SIG-M5 (cell line): ENCODE measurements at places on chromosomes 2 and 18.
A peak's percentile ranks its signal among the peaks of the same experiment; 100 is the strongest.

DNA sequence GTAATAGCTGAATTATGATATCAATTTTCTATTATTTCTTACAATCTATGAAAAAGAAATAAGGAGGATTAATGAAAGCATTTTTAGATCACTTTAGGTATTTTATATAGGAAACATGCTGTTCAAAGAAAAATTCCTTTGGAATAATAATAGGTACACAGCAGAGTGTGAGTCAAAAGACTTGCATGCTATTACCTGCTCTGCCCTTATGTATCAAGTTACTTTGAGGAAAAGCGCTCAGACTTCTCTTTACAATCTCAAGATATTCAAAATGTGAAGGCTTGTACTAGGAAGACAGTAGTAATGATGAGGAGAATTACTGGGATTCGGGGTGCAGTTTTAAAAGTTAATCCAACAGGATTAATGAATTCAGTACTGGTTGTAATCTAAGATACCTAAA, 29.1 kb upstream of the RNU4ATAC start:
- DNase-seq = no peak

GRCh38 chr2:42054714-42055430, 7.1 kb downstream of the PKDCC start:
- DNase-seq = no peak

DNA sequence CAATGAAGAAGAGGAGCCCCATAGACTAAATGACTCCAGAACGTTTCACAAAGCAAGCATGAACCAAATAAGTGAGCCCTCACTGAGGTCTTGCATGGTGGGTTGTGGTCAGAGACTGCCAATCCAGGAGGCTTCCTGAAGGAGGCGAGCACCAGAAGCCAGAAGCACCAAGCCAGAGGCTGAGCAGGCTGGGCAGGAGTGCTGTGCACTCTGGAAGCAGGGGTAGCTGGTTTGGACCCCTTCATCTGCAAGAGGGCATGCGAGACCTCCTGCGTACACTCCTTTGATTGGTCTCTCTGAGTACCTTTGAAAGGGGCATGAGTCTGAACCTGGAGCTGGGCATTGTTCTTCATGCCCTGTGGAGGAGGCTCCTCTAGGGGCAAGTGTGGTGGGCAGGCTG, 192.5 kb downstream of the HAUS1 start:
- no peak for DNase-seq

GRCh38 chr18:79043288-79043687, 25.9 kb upstream of the ATP9B start:
- no peak for DNase-seq

- DNase-seq = no peak
These were observed 58.3 kb downstream of the EFEMP1 start for GRCh38 chr2:55865096-55865835.

- DNase-seq = no peak
These were observed 89.1 kb downstream of the ZEB2 start for GRCh38 chr2:144430722-144431391.

DNA sequence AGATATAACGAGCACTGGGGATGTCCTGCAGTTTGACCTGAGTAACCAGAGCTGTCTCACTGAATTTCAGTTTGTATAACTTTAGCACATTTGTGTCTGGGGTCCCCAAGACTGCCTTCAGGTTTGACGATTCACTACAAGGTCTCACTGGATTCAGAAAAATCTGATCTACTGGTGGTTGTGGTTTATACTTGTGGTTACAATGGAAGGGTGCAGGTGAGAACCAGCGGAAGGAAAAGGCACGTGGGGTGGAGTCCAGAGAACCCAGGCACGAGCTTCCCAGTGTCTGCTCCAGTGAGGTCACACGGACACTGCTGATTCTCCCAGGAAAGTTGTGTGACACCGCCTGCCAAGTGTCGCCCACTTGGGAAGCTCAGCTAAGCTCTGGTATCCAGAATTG, 126.0 kb downstream of the ZNF236 start:
- no peak for DNase-seq

DNA sequence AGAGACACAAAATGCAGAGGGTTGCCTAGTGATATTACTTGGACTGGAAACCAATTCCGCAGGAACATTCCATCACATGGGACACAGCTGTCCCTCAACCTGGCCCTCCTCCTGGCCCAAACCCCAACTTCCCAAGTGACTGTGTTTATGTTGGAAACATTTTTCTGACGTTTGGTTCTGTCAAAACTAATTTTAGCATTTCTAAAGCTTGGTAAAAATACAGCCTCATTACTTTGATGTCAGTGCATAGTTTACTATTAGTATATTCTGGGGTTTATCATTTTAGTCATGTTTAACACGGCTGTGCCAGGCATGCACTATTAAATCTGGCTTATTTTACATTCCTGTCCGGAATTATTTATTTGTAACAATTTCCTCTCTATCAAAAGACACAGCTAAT, 69.9 kb downstream of the GLI2 start:
- no peak for DNase-seq

- no peak for DNase-seq
These were observed 24.3 kb downstream of the PTMA start for GRCh38 chr2:231732604-231733003.

DNA sequence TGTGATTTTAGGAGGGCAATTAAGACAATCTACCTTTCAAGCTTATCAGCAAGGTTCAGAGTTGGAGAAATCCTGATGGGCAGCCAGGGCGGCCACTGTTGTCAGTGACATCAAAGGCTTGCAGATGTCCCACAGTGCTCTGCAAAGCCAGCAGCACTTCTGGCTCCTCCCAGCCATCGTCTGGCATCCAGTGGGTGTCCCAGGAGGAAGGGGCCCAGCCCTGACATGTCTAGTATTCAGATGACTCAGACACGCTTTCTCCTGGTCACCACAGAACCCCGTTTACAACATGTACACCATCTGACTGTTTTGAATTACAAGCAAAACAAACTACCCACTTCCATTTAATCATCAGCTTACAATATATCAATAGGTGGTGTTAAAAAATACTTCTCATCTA, 61.4 kb downstream of the CYRIA start:
- no peak for DNase-seq

- DNase-seq = no peak
These were observed 313.7 kb upstream of the MGAT5 start for GRCh38 chr2:133940134-133940533.

- no peak for DNase-seq
These were observed 54.8 kb upstream of the PDE1A start for GRCh38 chr2:182481676-182482075.

DNA sequence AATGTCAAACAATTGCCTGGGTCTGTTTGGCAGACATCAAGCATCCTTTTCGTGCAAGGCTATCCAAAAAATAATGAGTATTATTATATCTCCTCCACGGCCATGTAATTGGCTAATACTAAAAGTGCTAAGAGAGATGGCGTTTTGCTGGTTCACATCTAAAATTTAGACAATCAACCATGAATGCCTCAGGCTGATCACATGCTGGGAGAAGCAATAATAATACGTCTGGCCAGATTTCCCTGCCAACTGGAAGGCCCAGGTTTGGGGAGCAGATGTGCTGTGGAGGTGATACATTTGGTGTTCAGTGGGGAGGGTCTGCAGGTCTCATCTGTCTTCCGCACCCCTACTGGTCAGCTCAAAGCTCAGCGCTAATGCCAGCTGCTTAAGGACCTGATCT, 60.3 kb upstream of the CREB1 start:
- no peak for DNase-seq

- no peak for DNase-seq
These were observed 169.5 kb downstream of the SRBD1 start for GRCh38 chr2:45441571-45441970.

DNA sequence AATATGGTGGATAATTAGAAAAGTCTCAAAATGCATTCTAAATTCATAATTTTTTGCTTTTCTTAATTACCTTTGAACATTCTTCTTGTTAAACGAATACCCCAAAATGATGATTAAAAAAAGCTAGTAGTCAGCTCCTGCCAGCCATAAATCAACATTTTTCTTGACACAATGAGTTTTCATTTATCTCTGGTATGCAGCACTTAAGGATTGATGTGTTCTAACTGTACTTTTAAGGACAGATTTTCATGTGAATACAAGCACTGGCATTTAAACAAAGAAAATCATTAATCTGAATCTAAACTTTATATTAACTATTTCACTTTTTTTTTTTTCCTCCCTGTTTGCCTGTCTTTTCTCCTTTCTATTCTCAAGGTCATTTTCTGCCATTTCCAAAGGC, 976.8 kb downstream of the TMEM182 start:
- no peak for DNase-seq

DNA sequence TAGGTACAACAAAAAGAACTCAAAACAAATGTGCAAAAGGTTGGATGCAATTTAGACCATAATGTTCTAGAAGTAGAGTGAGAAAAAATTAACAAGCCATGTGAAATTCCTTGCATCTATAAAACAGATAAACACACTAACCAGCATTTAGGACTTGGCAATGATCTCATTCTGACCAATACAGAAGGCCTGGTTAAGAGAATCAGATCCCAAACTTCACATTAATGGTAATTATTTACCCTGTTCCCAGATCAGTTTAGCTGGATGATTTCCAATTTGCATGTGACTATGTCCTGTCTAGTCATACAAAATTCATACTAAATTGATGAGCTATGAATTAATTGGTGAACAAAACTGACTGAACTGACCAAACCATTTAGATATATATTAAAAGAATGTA, 98.4 kb upstream of the FIGN start:
- no peak for DNase-seq

GRCh38 chr2:56192664-56193305, 9.0 kb downstream of the CCDC85A start:
- no peak for DNase-seq

DNA sequence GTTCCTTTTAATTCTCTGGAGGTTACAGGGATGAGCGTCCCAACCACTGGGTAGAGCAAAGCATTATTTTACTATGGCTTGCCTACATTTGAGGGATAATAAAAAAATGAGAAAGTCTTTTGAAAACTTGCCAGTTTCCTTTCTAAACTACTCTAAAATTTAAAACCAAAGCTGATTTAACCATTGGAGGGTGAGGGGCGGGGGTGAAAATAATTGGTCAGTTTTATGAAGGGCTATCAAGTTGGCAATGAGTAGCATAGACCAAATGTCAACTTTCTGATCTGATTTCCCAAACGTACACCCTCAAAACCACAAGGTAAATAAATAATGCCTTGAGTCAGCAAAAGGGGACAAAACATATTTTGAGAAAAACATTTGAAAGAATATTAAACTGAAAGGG, 85.7 kb upstream of the STK17B start:
- DNase-seq = no peak

- no peak for DNase-seq
These were observed 29.9 kb downstream of the KLHL29 start for GRCh38 chr2:23414871-23415270.

DNA sequence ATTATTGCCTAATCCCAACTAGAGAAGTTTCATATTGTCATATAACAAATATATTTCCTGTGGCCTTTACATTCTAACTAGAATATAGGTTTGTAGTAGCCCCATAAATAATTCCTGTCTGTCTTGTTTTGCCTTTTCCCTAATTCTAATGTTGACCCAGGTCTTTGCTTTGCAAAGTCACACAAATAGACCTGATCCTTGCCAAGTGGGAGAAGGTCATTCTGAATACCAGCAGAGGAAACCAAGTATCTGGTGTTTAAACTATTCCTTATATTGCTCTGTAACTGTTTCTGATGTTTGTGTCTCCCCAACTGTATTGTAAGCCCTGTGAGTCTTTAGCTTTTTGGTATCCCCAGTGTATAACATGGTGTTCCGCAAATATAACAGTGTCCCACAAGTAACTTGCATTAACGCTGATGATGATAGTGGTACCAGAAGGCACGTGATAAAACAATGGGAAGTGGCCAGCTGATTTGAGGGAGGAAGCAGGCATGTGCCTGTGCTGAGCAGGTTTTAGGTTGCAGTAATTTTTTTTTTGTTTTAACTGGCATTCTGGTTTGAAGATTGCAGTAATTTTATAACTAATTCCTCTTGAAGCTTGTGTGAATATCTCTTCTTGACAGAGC, 11.1 kb downstream of the HADHB start:
- DNase-seq = no peak

DNA sequence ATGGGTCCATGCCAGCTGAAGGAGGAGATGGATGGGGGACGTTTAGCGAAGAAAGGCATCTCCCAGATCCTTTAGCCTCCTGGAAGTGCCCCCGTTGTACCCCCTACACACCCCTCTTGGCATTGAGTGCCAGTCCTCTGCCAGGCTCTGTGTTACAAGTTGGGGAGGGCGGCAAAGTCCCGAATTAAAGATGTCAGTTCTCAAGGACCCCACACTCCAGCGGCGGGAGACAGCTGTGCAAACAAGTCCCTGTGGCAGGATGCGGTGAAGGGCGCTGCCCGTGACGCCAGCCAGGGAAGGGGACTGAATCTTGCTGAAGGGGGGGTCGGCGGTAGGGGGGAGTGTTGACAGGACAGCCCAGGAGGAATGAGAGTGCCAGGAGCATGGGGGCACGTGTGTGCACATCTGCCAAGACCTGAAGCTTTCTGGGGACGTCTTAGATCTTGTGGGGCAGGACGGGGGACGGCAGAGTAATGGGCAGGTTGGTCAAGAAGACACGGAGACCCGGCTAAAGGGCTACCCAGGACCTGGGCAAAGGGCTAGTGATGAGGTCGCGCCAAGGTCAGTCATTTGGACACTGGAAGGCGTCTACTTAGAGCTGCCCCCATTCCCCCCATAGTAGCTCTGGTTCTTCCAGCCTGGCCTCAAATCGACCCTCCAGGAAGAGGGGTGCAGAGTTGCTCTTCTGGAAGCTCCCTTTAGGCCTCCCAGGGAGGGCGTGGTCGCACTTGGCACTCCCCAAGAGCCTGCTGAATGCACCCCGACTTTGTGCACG, 2.8 kb upstream of the CTDSP1 start:
- DNase-seq = peak; percentile 51

DNA sequence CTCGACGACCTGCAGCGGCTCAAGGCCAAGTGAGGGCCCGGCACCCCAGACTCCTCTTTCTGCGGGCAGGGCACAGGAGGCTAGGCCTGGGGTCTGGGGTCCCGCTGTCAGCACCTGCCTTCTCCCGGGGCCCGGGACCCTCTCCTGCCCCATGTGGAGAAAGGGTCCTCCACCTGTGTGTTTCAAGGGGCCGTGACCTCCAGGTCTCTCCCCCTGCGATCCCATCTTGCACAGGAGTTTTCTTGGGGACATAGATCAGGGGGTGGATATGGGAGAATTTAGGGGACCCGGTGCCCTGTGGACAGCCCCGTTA, 791 bp downstream of the DES start:
- DNase-seq = no peak

GRCh38 chr2:128702616-128703015, 383.9 kb upstream of the HS6ST1 start:
- DNase-seq = no peak

DNA sequence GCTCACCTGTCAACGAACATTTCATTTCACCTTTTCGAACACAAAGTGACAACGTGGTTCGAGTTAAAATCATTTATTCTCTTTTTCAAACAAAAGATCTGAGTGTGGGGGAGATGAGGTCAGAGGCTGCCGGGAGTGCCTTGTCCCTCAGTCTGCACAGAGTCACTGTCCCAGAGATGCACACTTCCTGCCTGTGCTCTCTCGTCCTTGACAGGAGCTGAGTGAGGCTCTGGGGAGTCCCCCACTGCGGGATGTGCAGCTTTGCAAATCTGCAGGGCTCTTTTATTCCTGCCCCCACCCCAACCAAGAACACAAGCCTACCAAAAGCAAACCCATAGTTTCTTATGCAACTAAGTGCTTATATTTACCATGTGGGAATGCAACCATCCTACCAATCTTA, 497.8 kb downstream of the EIPR1 start:
- no peak for DNase-seq
